ENCODE measurements at places on chromosomes 3 and 15. TPM values are rescaled to one million over a fixed set of nuclear protein-coding genes. Genes with fewer than 3 reads are reported as not detected.
A peak's percentile ranks its signal among the peaks of the same experiment; 100 is the strongest.

Gene DUOXA2
- not detected for total RNA-seq

GRCh38 chr3:69011096-69011730 lies 2.3 kb downstream of the EOGT start:
- H3K36me3 ChIP-seq = peaks cover 9% of the 10 kb centered on the region
- DNase-seq = no peak
- H3K27me3 ChIP-seq = no peaks in the 10 kb centered on the region
- peaks cover 17% of the 10 kb centered on the region for H3K4me1 ChIP-seq

Gene THAP10
- not detected for total RNA-seq

DNA sequence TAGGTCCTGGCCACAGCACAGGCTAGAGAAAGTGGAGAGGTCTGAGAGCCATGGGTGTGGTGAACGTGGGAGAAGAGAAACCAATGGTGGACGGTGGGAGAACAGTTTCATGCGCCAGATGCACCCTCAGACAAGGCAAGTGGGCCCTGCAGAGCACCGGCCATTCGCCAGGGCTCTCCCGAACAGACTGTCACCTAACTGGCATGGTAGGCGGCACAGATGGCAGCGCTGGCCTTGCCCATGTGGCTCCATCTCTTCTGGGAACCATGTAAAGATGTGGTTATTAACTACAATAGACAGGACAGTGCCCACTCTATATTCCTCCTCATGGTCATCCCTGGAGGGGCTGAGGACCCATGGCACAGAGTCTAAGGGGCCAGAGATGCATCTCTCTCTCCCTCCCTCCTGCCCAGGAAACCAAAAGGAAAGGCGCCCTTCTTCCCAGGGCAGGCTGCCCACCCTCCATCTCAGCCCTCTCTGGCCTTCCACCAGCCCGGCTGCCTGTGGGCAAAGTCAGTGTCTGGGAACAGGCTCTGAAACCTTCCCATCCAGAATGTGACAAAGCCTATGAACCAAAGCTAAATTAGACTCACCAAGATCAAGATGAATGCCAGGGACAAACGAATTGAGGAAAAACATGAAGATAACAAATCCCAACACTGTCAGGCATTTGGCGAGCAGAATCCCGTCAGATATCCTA lies 147.8 kb downstream of the OCA2 start:
- no peaks in the 10 kb centered on the region for H3K4me1 ChIP-seq
- no peaks in the 10 kb centered on the region for H3K36me3 ChIP-seq
- H3K27ac ChIP-seq = no peak overlapping the region
- no peaks in the 10 kb centered on the region for H3K27me3 ChIP-seq
- H3K4me3 ChIP-seq = no peak overlapping the region
- DNase-seq = no peak

DNA sequence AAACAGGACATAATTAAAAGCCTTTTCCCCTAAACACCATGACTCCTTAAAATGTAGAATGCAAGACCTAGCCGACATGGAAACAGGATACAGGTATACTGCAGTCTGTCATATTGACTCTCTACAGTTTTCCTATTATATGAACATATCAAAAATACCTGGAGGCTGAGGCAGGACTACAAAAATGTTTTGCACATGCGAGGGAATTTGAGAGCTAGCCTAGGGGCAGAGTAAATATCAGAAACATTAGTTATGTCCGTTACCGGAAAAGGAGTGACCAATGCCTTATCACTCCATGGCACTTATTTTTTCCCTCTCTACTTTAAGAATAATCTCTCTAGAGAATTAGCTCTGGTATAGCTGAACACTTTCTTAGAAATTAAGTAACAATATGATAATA lies 732.3 kb downstream of the TUSC7 start:
- no peaks in the 10 kb centered on the region for H3K36me3 ChIP-seq
- H3K4me1 ChIP-seq = no peaks in the 10 kb centered on the region
- no peak overlapping the region for H3K27ac ChIP-seq
- H3K27me3 ChIP-seq = no peaks in the 10 kb centered on the region

Gene MYZAP
- total RNA-seq = 1.1 TPM

DNA sequence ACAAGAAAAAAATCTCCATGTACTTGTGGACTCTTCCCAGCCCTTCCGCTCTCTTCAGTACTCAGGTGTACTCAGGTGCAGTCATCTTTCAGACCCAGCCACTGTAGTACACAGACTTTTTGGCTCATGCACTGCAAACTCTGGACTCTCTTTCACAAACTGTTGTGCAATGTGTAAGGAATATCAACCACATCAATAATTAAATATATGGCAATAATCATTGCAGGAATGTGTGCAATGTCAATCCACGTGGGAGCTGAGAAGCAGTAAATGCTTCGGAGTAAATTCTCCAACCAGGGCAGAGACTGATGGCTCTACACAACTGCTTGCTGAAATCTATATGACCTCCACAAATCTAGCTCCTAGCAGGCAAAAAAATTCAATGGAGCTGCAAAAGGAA lies 287.3 kb upstream of the COL8A1 start:
- DNase-seq = no peak
- H3K27ac ChIP-seq = no peak overlapping the region
- H3K27me3 ChIP-seq = no peaks in the 10 kb centered on the region
- H3K4me3 ChIP-seq = no peak overlapping the region
- H3K36me3 ChIP-seq = no peaks in the 10 kb centered on the region

DNA sequence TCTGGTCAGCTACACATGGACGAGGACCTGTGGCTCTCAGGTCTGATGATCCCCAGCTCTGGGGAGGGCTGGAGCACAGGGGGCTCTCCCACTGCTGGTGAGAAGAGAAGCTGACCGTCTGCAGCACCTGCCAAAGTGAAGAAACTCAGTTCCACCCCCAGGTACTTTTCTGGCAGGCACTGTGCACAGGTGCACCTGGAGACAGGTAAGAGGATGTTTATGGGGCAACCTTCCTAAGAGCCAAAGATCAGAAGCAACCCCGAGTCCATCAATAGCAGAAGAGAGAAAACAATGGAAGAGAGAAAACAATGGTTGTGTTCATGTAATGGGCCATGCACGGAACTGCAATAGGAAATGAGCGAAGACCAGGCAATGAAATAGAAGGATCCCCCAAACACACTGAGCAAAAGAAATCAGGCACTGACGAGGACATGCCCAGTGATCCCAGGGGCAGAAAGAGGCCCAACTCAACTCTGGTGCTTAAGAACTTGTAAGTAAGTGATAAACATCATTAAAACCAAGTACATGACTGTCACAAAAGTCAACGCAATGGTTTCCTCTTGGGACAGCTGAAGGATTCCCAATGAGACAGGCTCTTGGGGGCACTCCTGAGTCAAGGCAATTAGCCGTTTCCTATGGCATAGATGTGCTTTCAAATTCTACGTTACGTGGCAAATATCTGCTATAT lies 95.0 kb upstream of the ALDH1A3 start:
- no peaks in the 10 kb centered on the region for H3K4me1 ChIP-seq
- no peak overlapping the region for H3K27ac ChIP-seq
- H3K36me3 ChIP-seq = no peaks in the 10 kb centered on the region
- DNase-seq = no peak
- no peak overlapping the region for H3K4me3 ChIP-seq
- H3K27me3 ChIP-seq = peaks cover 10% of the 10 kb centered on the region

GRCh38 chr3:47159820-47160219 lies 4.1 kb downstream of the SETD2 start:
- peaks cover 49% of the 10 kb centered on the region for H3K4me1 ChIP-seq
- H3K4me3 ChIP-seq = no peak overlapping the region
- H3K36me3 ChIP-seq = no peaks in the 10 kb centered on the region
- H3K27me3 ChIP-seq = no peaks in the 10 kb centered on the region
- no peak for DNase-seq
- no peak overlapping the region for H3K27ac ChIP-seq

GRCh38 chr15:83283138-83283812 lies 1.2 kb downstream of the BNC1 start:
- H3K4me1 ChIP-seq = peaks cover 12% of the 10 kb centered on the region
- H3K27me3 ChIP-seq = peaks cover 78% of the 10 kb centered on the region
- no peak overlapping the region for H3K27ac ChIP-seq
- H3K36me3 ChIP-seq = no peaks in the 10 kb centered on the region

GRCh38 chr3:76372497-76372896 lies 587.1 kb upstream of the ZNF717 start:
- DNase-seq = no peak
- H3K27me3 ChIP-seq = no peaks in the 10 kb centered on the region
- H3K27ac ChIP-seq = no peak overlapping the region
- H3K4me1 ChIP-seq = no peaks in the 10 kb centered on the region

Gene EPHB3
- total RNA-seq = 0.22 TPM

DNA sequence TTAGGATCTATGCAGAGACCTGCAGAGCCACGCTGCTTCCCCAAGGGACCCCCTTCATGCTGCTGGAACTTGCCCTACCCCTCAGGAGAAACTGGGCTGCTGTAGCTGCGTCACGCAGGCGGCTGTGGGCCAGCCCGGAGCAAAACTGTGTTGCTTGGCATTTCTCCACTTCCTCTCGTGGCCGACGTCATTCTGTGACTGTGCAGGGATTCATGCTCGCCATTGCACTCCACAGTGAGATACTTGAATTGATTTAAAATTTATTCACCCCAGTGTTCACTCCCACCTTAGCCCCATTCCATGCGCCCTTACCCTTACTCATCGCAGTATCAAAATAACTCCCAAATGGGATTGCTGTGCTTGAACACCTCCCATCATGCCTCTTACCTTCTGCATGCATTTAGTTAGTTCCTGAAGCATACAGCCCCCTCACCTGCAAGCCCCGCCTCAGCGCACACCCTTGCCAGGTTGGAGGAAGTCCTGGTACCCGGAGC lies 45.7 kb downstream of the TMEM44 start:
- H3K27ac ChIP-seq = no peak overlapping the region
- no peak for DNase-seq
- H3K4me3 ChIP-seq = no peak overlapping the region
- H3K4me1 ChIP-seq = peaks cover 14% of the 10 kb centered on the region
- H3K36me3 ChIP-seq = no peaks in the 10 kb centered on the region
- H3K27me3 ChIP-seq = no peaks in the 10 kb centered on the region

DNA sequence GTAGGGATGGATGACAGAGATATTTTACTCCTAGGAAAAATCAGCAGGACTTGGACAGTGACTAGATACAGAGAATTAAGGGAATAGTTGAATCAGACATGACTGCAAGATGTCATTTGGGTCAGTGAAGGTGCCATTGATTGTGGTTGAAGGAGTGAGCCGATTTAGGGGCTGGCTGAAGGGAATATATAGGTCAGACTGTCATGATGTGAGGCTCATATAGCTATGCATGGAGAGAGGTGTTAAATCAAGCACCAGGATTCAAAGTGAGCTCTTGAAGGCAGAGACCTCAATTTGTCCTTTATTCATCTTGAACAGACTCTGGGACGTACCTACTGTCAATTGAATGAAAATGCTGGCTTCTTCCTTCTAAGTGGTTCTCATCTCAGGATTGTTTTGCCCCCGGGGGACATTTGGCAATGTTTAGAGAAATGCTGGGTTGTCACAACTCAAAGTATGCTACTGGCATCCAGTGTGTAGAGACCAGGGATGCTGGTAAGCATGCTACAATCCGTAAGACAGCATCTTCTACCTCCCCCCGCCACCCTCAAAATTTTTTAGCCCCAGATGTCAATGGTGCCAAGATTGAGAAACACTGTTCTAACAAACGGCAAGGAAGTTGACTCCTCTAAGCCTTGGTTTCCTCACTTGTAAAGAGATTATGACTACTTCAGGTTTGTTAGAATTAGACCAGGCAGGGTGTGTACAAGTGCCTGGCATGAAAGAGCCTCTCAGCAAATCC lies 7.8 kb downstream of the ATP2C1 start:
- no peaks in the 10 kb centered on the region for H3K27me3 ChIP-seq
- no peaks in the 10 kb centered on the region for H3K4me1 ChIP-seq
- no peak for DNase-seq
- no peak overlapping the region for H3K27ac ChIP-seq
- no peak overlapping the region for H3K4me3 ChIP-seq
- no peaks in the 10 kb centered on the region for H3K36me3 ChIP-seq

- DNase-seq = no peak
- H3K4me1 ChIP-seq = no peaks in the 10 kb centered on the region
- no peak overlapping the region for H3K4me3 ChIP-seq
- H3K27me3 ChIP-seq = no peaks in the 10 kb centered on the region
- H3K36me3 ChIP-seq = no peaks in the 10 kb centered on the region
- H3K27ac ChIP-seq = no peak overlapping the region
Observed at GRCh38 chr15:59555696-59556095, 55.9 kb upstream of the GCNT3 start.

GRCh38 chr3:115537669-115538068 lies 85.6 kb upstream of the GAP43 start:
- no peaks in the 10 kb centered on the region for H3K4me1 ChIP-seq
- H3K4me3 ChIP-seq = no peak overlapping the region
- no peak overlapping the region for H3K27ac ChIP-seq
- no peaks in the 10 kb centered on the region for H3K36me3 ChIP-seq
- peaks cover 5% of the 10 kb centered on the region for H3K27me3 ChIP-seq

DNA sequence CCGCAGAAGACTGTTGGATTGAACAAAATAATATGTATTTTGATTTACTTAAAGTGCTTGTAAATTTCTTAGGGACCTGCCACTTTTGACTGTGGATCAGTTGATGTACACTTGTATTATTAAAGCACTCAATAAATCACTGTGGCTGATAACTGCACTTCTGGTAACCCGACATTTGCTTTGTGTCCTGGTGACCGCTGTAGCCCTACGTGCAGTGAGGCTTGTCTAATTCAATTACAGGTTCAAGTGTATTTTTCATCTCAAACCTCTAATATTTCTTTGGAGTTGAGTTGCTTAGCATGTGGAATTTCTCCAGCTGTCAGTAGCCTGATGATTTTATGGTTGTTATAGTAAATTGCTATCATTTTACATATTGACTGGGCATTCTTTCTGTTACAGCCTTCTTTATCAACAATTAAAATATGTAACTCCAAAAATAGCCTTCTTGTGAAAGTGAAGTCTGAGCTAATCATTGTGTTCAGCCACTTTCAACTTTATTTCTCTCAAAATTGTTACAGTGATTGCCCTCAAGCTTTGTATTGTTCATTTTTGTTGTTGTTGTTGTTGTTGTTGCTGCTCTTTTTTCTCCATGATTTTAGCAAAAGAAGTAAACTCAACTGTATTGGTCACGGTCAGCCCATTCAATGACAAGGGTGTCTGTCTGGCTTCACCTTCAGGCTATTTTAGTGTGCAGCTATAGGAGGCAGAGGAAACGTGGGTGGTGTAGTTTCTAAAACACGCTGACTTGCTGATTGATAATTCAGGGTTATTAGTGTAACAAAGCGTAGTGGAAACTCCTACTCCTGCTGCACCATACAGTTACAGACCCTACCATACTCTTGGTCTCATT lies 215.1 kb upstream of the UBE2E1 start:
- H3K27ac ChIP-seq = no peak overlapping the region
- H3K4me1 ChIP-seq = no peaks in the 10 kb centered on the region
- H3K4me3 ChIP-seq = no peak overlapping the region
- no peak for DNase-seq

GRCh38 chr3:9862391-9863057 lies 17.5 kb downstream of the CIDEC start:
- peaks cover 17% of the 10 kb centered on the region for H3K27me3 ChIP-seq
- no peak overlapping the region for H3K27ac ChIP-seq
- no peak overlapping the region for H3K4me3 ChIP-seq
- H3K36me3 ChIP-seq = no peaks in the 10 kb centered on the region
- peak; percentile 57 for DNase-seq
- H3K4me1 ChIP-seq = peaks cover 9% of the 10 kb centered on the region
